Liver (tissue), 10 donors: ENCODE measurements at places on chromosomes 13 and 19.

DNA sequence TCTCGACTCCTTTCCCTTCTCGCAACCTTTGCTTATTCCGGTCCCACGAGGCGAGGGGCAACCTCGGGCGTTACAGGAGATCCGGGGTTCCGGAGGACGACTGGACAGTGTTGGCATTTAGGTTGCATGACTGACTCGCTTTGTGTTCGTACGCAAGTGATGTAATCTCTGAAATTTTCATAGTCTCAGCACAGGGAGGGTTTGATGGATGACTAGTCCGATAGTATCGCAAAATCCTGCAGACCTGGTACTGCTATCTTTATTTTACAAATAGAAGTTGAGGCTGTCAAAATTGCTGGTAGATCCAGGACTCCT lies 342 bp downstream of the DDX49 start:
- DNase-seq, result no peak

- DNase-seq, result no peak
These were observed 293.7 kb downstream of the SUCLA2 start for GRCh38 chr13:47707414-47707813.

DNA sequence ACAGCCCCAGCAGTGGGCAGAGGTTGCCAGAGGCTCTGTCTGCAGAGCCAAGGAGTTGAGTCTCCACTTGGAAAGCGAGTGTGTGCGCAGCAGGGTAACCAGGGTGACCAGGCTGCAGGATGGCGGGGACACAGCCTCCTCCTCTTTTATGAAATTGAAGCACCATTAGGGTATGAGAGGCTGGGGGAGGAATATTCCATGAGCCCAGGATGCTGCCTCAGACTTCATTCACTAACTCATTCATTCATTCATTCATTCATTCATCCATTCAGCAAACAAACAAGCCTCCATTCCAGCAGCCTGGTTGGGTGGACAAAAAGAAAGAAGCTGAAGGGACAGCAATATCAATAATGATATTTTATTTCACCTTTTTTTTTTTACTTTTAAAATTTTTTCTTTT lies 6.6 kb upstream of the LMTK3 start:
- DNase-seq, result no peak

- DNase-seq, result no peak
These were observed 2.7 kb upstream of the ZIC2 start for GRCh38 chr13:99978799-99979452.

DNA sequence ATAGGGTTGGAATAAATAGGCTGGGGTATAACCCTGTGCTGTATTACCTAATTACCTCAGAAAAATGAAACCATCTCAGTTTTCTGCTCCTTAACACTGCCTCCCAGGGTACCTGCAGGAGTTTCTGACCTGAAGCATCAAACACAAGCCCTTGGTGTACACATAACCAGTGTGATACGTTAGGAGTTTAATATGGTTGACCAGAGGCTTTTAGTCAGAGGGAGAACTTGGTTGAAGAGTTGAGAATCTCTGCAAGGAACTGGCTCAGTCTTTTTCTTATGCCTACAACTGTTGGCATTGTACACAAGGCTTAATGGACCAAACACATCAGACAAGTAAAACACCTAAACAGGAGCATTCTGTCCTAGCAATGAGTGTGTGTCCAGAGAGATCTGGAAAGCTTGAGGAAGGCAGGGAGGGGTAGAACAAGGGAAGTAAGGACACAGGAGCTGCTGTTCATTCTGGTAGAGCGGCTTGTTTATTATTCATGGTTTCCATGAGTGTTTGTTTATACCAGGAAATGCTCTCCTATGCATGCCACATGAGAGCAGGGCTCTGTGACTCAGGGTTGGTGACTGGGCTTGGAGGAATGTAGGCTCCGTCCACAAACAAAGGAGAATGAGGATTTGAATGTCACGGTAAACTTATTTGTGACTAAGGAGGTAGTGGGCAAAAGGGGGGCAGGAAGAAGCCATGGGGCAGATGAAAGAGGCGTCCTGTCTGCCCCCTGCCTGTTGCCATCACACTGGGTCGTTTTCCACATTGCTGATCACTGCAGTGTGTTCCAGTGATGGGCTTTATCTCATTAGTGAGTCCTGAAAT lies 11.9 kb upstream of the SPATA13 start:
- no peak for DNase-seq

DNA sequence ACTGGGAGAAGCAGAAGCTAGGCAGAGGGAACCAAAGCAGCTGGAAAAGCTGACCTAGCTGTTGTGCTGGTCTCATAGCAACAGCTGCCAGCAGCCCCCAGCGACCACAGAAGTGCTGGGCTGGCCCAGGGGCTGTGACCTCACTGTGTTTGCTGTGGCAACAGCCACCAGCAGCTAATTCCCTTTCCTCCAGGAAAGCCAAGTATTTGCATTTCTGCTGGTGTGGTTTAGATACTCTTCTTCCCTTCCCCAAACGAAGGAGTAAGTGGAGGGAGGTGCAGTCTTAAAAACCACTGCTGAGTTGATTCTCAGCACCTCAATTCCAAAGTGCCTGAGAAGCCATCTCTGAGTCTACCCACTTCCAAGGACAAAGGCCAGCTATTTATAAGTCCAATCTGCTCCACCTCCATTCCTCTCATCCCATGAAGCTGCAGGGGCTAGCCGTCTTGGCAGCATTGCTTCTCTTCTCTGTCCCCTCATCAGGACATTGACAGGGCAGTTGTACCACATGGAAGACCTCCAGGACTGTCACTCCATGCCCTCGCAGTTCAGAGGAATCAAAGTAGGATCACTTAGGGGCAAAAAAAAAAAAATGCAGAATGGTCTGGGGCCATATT lies 11.5 kb upstream of the CCDC97 start:
- peak; percentile 63 for DNase-seq

DNA sequence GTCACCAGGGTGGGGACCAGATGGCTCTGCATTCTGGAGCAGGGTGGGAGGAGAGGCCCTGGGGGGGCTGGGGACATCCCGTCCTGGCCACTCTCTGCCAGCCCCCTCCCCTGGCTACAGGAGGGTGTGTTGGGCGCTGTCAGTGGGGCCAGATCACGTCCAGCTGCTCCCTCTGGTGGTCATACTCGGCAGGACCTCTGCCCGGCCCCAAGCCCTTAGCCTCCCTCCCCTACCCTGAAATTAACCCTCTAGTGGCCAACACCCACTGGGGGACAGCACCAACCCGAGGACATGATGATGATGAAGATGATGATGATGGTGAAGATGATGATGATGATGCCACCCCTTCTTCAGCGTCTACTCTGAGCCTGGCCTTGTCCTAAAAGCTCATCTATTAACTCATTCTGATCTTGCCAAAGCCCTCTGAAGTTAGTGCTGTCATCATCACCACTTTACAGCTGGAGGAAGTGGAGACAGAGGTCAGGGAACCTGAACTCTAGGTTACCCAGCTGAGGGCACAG lies 590 bp upstream of the LGI4 start:
- peak; percentile 84 for DNase-seq

DNA sequence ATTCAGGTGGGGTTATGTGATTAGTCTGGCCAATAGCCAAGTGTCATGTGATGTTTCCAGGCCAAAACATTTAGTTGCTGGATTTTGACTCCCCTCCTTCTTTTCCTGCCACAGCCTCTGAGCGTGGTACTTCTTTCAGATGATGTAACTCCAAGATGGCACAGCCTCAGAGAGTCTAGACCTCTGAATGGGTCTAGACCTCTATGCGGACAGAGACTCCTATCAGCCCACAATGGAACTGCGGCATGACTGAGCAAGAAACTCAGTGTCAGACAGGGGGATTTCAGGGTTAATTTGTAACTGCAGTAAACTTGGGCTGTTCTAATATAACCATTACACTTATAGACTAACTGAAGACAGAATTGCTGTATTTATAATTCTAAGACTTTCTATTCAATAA lies 42.6 kb upstream of the ZDHHC20 start:
- no peak for DNase-seq

DNA sequence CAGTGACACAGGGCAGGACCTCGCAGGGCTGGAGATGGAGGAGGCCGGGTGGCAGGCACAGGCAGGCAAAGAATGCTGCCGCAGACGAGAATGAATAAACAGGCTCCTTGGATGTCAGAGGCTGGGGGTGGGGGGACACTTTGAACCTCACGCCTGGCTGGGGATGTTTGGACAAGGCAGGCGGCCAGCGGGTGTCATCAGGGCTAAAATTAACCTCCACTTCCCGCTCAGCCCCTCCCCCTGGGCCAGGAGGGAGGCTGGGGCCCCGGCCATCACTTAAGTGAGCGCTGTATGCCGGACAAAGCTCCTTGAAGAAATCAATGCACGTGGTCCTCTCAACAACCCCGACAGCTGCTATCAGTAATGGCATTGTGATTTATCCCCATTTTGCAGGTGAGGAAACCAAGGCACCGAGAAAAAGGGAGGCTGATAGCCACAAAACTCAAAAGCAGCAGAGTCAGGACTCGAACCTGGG lies 10.3 kb upstream of the FUT5 start:
- DNase-seq, result peak; percentile 71

GRCh38 chr13:98915981-98916380 lies 61.9 kb downstream of the DOCK9 start:
- no peak for DNase-seq

DNA sequence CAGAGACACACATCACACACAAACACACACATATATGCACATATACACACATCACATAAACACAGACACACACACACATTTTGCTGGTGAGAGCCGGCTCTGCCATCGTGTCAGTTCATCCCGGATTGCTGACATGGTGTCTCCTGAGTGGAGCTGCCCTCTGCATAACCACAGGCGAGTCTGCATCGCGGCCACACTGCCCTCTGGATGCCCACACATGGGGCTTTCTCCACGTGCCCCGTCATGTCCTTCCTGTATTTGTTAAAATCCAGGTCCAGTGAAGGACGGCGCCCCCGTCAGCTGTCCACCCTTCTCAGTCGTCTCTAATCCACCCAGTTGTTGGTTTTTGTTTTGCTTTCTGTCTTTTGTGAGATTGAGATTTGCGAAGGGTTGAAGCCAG lies 52.6 kb upstream of the F7 start:
- DNase-seq, result no peak

DNA sequence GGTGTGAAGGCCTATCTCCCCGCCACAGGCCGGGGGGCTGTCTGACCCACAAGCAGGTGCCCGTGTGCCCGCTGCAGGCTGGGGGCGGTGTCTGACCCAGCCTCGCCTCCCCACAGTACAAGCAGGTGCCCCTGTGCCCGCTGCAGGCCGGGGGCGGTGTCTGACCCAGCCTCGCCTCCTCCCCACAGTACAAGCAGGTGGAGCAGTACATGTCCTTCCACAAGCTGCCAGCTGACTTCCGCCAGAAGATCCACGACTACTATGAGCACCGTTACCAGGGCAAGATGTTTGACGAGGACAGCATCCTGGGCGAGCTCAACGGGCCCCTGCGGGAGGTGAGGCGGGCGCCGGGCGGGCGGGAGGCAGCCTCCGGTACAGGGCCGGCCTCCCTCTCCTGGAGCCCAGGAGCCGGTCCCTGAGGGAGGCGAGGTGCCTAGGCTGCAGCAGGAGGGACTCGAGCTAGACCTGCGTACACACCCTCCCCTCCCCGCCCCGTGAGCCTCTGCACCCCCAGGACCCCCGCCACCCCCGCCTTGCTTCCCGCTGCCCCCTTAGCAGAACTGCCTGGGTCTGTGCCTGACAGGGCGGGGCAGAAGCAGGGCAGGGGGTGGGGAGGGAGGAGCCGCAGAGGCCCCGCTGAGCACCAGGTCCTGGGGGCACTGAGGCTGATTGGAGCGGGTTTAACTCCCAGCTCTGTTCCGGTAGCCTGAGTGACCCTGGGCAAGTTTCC lies 20.6 kb downstream of the HCN2 start:
- DNase-seq, result no peak

DNA sequence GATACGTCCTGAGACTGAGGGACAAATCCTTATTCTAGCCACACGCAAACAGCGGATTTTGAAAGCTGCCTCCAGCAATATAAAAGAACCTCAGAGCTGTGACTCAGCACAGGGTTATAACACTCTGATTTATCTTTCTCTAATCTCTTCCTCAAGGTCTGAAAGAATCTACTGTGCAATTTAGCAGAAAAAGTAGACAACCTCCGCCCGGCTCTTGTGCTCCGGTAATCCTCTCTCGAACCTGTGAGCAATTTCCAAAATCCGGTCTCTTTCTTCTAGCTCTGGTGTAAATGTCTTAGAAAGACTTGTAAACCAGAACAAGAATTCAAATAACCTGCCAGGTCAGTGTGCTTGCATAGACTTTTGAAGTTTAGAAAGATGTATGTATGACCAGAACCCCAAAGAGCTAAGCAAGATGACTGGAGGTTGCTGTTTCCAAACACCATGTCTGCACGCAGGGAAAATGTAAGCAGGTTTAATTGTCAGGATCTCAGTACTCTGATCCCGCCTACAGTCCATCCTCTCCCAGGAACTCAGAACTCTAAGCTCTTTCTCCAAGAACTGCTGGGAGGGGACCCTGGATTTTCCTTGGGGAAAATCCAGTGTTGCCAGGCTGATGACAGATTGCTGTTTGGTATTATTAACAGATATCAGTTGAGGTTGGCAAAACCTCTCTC lies 338.1 kb downstream of the RFC3 start:
- DNase-seq, result no peak

DNA sequence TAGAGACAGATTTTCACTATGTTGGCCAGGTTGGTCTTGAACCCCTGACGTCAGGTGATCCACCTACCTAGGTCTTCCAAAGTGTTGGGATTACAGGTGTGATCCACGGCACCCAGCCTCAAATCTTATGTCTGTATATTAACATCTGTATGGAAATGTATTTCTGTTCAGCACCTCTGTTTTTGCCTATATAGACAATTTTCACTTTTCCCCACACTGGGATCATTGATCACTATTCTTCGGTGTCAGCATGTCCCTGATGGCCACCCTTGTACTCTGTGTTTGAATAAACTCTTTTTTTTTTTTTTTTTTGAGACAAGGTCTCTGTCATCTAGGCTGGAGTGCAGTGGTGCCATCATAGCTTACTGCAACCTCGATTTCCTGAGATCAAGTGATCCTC lies 3.2 kb upstream of the ZNF627 start:
- DNase-seq, result no peak

GRCh38 chr19:47134545-47134944 lies 3.9 kb downstream of the SAE1 start:
- DNase-seq, result no peak
